ENCODE measurements at places on chromosomes 5 and 9. TPM values are rescaled to one million over a fixed set of nuclear protein-coding genes. Genes with fewer than 3 reads are reported as not detected.

The PCDHB16 gene
- total RNA-seq: 0.11 TPM

The IL33 gene
- total RNA-seq: not detected

The SLCO6A1 gene
- not detected for total RNA-seq

The PDE6A gene
- 0.11 TPM for total RNA-seq

The SMIM32 gene
- total RNA-seq: not detected

The FOXD4L6 gene
- 0.39 TPM for total RNA-seq

The TAS2R1 gene
- 0.76 TPM for total RNA-seq

The CCNJL gene
- under 0.01 TPM for total RNA-seq

The NR4A3 gene
- not detected for total RNA-seq

The STING1 gene
- 8.8 TPM for total RNA-seq

The NMUR2 gene
- total RNA-seq: 0.11 TPM

The MYOT gene
- not detected for total RNA-seq

The UBAC1 gene
- 33.4 TPM for total RNA-seq

The HCN1 gene
- not detected for total RNA-seq

The PCDHGA10 gene
- total RNA-seq: 4.4 TPM

The RAD17 gene
- total RNA-seq: 29.1 TPM

The IFNA13 gene
- under 0.01 TPM for total RNA-seq

The FOXD1 gene
- total RNA-seq: 6.2 TPM

The LRRC14B gene
- total RNA-seq: not detected

The WHRN gene
- total RNA-seq: 5.6 TPM

The NDOR1 gene
- 7.9 TPM for total RNA-seq

The IL13 gene
- not detected for total RNA-seq

The WDR38 gene
- not detected for total RNA-seq

The IL5 gene
- not detected for total RNA-seq

The SLC36A3 gene
- not detected for total RNA-seq

The SUSD3 gene
- 0.54 TPM for total RNA-seq

The TERT gene
- not detected for total RNA-seq

The PCDHA4 gene
- total RNA-seq: 0.79 TPM

The UGT3A1 gene
- not detected for total RNA-seq

The C6 gene
- under 0.01 TPM for total RNA-seq

The CXCL14 gene
- not detected for total RNA-seq

All from placental epithelial cell (primary cell).